ENCODE measurements at places on chromosomes 1 and 21.

GRCh38 chr1:189616893-189617292 lies 860.8 kb downstream of the BRINP3 start:
- DNase-seq, result no peak

- DNase-seq, result no peak
Measured at GRCh38 chr1:246565751-246566127, 322 bp downstream of the TFB2M start.

DNA sequence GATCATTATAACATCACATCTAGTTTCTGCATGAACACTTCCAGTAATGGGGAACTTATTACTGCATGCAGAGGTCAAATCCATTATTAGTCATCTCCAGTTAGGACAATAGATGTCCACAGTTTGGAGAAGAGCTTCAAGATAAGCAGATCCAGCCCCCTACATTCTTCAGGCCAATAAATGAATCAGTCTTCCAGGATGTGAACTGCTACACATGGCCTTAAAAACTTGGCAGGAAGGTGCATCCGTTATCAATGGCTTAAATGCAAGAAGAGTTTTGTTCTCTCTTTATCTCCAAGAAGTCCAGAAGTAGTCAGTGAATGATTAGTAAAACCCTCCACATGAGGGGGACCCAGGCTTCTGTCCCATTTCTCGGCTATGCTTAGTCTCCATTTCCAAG lies 70.8 kb downstream of the DMRTA2 start:
- no peak for DNase-seq

- DNase-seq, result no peak
Measured at GRCh38 chr1:64010316-64010715, 193.1 kb upstream of the UBE2U start.

DNA sequence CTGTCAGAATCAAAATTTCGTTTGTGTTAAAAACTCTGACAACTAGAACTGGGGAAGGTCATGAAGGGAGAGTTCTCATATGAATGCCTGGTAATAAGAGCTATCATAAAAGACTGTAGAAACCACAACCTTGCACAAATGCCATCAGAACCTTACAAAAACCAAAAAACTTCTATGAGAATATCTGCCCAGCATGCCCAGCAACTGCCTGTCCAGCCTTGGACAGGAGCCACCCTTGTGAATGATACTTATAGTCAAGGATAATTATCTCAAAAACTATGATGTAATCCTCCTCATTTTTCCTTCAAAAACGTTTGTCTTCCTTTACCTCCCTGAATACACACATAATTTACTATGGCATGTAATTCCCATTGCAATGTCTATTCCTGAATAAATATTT lies 53.4 kb upstream of the C1orf185 start:
- DNase-seq, result no peak
